ENCODE measurements at places on chromosomes 4 and X.

DNA sequence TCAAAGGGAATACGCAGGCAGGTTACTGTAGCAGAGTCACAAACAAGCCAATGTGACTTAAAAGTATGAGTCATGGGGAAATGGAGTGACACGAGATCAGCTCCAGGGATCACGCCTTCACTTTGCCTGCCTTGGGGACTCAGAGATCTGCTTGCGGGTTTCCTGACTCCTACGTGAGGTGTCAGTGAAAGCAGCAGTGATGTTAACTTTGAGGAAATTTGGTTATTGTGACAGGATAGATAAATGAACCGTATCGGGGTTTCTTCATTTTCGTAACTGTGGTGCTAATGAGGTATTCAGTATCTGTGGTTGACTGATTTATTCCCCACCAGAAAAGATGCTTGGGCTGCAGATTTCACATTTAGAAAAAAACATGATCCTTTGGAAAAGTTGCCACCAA, 383.3 kb upstream of the ZFP42 start:
- no peak for DNase-seq

DNA sequence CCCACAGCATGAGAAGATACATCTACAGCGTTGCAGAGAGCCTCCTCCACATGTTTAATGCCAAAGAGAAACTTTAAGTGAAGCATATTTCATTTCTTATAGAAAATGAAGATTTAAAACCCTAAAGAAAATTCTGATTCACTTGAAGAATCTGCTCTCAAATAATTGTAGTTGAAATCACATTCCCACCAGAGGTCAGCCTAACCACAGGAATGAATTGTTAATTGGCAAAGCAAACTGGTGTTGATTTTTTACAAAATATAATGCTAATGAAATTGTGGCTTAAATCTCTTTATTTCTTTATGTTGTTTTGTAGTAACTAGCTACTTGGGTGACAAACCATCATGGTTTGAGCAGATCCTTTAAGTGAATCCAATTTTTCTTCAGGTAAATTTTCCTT, 31.1 kb upstream of the WDR17 start:
- DNase-seq, result peak; percentile 78

DNA sequence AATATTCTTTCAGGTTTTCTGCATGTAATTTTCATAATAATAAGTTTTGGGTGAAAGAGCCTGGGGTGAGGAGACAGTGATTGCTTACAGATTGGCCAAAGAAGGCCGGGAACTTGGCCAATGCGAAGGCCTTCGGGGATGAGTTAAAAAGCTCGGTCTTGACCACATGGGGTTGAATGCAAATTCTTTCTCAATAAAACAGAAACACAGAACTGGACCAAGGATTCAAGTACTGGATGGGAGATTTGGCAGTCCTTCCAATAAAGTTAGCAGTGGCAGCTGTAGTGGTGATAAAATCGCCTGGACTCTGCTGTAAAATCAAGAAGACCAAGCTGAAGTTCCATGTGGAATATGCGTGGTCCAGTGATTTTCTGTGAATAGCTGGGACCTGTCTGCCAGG, 282.2 kb upstream of the KLF3 start:
- DNase-seq, result no peak

GRCh38 chr4:189098932-189099696, 841.6 kb upstream of the FRG1 start:
- no peak for DNase-seq

DNA sequence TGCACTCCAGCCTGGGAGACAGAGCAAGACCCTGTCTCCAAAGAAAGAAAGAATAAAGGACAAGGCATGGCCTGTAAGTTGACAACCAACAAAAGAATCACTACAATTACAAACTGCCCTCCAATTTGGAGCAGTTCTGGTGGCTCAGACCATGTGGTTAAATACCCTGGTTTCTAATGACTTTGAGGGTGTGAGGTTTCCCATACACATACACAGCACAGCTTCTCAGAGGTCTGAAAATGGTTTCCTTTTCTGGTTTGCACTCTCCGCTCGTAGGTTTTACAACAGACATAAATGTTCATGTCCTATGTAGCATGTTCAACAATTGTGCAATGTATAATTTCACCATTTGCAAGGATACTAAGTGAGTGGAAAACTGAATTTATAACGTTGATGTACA, 34.2 kb upstream of the MXRA5 start:
- no peak for DNase-seq

- no peak for DNase-seq
Observed at GRCh38 chr4:116449764-116450163, 635.6 kb downstream of the TRAM1L1 start.

GRCh38 chrX:70046978-70047377, 2.8 kb downstream of the AWAT2 start:
- no peak for DNase-seq

DNA sequence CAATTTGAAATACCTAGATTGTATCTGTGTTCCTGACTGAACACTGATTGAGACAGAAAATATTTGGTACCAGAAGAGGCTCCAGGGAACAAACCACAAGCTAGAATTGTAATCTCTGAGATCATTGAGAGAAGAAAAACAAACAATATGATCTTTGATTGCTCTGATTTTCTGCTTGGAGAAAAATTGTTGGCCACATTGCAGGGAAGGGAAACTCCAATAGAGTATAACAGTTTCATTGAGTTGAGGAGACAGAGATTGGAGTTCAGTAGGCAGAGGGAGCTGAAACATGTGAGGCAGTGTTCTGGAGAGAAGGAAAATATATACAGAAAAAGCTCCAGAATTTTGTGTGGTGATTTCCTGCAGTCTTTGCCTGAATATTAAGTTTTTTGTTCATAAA, 158.2 kb downstream of the C4orf33 start:
- no peak for DNase-seq

GRCh38 chr4:2194496-2194895, 47.4 kb downstream of the HAUS3 start:
- DNase-seq, result no peak

DNA sequence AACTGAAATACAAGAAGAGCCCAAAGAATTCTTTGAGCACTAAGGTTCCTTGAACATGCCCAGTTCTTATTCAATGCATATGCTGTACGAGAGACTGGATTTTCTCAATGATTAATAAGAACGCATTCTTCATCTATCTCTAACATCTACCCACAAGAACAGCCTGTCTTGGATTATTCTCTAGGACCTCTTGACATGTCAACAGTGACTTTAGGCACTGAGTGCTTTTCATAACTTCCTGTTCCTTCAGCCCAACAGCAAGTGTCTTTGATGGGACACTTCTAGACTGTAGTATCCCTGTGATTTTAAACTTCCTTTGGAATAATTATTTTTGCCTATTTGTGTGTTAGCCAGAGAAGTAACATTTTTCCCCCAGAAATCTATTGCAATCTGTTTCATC, 69.3 kb downstream of the OPHN1 start:
- DNase-seq, result no peak

- peak; percentile 79 for DNase-seq
Observed at GRCh38 chr4:151276787-151277562, at the start of gene PRSS48. Gene PRSS48, plus strand, starts transcription at chr4:151277161. Its CDS starts 12 bp downstream, at chr4:151277173.

DNA sequence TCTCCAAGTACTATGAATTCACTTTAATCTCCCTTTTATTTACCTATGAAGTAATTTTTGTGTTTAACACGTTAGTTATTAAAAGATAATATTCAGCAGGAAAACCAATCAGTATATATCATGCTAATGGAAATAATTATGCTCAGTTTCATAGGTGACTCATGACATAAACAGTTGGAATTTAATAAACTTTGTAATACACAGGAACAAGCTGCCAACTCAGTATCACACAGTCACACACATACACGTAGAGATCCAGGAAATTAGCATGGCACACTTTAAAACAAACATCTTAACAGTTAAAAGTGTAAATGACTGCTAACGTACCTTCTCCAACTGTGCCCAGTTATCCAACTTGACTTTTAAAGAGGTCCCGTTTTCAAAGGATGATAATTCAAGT, 2.3 kb downstream of the SPATA4 start:
- DNase-seq, result no peak

DNA sequence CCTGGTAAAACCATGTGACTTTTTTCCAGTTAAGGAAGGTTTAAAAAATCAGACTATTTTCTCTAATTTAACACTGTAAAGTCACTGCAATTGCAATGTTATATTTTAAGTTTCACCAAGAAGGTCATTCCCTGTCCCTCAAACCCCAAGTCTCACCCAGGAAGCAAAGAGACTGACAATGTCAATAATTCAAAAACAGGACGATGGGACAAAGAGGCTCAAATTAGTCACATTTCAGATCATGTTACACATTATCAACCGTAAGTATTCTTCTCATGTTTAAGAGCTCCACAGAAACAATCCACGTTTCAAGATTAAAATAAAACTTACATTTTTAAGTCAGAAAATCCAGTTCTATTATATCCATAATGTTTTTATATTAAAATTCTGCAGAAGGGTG, 13.2 kb downstream of the SHISA3 start:
- no peak for DNase-seq

DNA sequence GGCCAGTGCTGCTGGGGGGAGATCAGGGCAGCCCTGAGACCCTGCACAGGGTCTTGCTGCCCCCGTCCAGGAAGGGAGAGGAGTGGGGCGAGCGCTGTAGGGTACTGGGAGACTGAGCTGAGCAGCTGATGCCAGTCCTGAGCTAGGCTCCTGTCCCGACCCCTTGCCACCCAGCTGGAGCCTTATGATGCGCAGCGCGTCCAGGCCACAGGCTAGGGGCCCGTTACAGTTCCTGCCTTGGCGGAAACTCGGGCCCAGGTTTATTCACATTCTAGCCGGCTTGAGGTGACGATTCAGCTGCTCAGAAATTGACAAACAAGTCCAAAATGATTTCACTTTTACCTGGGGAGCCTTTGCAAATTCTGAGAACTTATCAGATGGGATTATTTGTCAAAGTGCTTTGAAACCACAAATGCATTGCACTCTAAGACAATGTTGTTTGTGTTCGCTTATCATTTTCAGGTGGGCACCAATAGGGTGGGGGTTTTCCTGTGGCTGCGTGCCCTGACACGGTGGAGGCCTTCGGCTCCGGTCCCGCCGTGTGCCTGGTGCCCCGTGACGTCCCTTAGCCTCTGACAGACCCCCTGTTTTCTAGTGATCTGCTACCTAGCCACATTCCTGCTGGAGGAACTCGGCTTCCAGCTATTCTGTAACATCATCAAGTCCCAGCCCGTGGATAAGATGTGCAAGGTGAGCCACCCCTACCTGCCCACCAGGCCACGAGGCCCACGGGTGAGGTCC, 18.9 kb downstream of the CFAP99 start:
- DNase-seq, result no peak

DNA sequence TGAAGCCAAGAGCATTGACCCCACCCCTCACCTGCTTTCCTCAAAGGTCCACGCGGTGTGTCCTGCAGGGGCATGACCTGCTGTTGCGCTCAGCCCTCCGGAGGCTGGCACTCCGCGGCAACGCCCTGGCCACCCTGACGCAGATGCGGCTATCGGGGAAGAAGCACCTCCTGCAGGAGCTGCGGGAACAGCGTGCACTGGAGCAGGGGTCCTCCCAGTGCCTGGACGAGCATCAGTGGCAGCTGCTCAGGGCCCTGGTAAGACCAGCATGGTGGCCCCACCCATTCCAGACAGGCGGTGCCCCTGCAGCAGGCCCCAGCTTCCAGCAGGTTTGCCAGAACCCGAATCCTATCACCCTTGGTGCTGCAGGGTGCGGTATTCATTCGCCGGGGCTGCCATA, 86.0 kb downstream of the EVC start:
- no peak for DNase-seq

DNA sequence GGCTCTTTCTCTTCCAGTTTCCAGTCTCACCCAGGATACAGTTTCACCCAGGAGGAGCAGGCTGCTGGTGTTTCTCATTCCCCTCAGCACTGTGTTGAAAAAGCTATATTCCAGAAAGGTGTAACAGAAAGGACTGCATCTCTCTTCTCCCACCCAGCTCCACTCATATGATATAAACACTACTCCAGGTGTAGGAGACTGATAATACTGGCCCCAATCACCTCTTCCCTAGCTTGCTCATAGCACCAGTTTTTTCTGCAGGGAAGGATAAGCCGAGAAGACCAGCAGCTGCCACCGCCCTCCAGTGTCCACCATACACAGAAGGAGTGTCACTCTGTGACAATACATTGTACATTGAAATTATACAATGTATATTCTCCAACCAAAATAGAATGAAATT, 105.5 kb upstream of the STK26 start:
- DNase-seq, result no peak

- no peak for DNase-seq
Observed at GRCh38 chrX:53279296-53280237, 1.8 kb downstream of the IQSEC2 start.

GRCh38 chr4:98341309-98341708, 80.1 kb downstream of the RAP1GDS1 start:
- DNase-seq, result peak; percentile 35

DNA sequence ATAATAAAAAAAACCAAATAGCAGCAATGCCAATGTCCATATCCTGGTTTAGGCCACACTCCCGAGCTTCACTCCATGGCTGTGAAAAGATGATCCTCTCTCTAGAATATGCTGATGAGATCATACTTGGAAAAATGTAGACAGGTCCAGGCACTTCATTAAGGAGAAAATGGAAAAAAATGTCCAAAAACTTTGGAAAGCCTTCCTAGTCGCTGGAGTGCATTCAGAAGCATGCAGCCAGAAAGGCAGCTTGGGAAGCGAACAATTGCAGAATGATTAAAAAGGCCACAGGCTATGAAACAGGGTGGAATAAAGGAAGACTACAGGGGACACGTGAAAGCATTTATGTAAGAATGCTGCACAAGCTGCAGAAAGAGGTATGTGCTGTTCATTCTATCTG, 165.6 kb upstream of the HCCS start:
- no peak for DNase-seq

GRCh38 chrX:131734621-131735020, 190.7 kb downstream of the OR13H1 start:
- peak; percentile 36 for DNase-seq

DNA sequence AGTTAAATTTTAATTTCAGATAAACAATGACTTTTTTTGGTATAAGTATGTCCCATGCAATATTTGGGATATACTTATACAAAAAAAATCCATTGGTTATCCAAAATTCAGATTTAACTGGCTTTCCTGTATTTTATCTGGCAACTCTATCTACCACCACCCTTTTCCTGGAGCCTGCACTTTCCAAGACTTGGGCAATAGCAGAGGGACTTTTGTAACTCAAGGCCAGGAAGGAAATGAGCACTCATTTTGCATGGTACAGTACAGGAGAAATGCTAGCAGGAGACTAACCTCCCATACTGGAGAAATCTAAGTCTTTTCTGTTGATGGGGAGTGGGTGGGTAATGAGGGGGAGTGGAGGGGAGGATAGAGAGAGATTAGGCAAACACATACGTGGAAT, 37.7 kb upstream of the PLAC1 start:
- no peak for DNase-seq

GRCh38 chr4:36476135-36476534, 194.7 kb downstream of the DTHD1 start:
- DNase-seq, result no peak

- no peak for DNase-seq
Observed at GRCh38 chr4:26806331-26806730, 54.3 kb upstream of the STIM2 start.

GRCh38 chrX:34341258-34341657, 209.1 kb upstream of the FAM47A start:
- peak; percentile 2 for DNase-seq

GRCh38 chr4:139453041-139453370, 915 bp upstream of the RAB33B start:
- DNase-seq, result no peak
